Activated naive CD4-positive, alpha-beta T cell (primary cell): ENCODE measurements at places on chromosomes 7 and 10.
A peak's percentile ranks its signal among the peaks of the same experiment; 100 is the strongest.

- no peak for DNase-seq
These were observed 8.7 kb upstream of the GRIFIN start for GRCh38 chr7:2484868-2485267.

DNA sequence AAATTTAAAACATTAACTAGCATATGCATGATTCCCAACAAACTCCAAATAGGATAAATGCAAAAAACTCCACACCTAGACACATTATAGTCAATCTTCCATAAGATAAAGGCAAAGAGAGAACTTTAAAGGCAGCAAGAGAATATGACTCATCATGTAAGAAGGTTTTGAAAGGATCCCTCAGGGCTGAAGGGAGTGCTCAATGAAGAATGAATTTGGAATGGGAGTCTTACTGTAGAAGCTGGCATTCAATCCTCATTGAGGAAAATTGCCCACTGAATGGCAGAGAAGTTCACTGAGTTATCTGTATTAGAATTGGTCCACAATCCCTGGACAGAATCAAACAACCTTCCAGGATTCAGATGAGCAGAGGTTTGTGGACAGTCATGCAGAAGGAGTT lies 26.1 kb upstream of the ZNF365 start:
- DNase-seq: no peak

DNA sequence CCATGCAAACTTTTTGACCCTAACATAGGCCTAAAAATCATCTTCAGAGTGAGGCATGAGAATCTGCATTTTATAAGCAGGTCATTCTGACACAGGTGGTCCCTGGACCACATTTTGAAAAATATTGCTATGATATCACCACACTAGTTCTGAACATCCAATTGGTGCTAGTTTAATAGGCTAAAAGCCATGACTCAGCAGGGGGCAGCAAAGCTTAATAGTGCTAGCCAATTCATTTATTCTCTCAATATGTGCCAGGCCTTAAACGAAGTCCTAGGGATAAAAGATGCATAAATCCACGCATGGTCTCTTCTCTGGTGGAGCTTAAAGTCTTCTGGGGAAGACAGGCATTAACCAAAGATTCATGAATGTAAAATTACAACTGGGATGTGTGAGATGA lies 10.2 kb upstream of the SLC25A28 start:
- no peak for DNase-seq

DNA sequence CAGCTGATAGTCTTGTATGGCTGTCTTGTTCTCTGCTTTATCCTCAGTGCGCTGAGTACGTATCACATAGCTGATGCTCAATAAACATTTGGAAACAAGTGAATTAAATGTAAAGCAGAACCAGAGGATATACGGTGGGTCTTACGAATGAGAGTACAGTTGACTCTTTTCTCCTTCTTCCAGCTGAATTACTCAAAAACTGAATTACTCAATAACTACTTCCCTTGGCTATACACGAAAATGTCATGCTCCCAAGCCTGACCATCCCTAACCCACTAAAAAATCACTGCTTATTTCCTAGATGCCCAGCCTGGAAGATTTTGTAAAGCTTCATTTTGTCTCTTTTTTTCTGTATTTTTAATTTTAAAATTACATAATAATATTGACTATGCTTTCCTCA lies 3.2 kb upstream of the RSU1 start:
- no peak for DNase-seq

GRCh38 chr7:45657890-45658715 lies 83.9 kb downstream of the ADCY1 start:
- DNase-seq: no peak

- no peak for DNase-seq
These were observed at the start of gene LRRTM3 for GRCh38 chr10:66925896-66926715. LRRTM3 (plus strand) TSS chr10:66926036.

- DNase-seq: peak; percentile 6
These were observed 489 bp downstream of the MAP3K8 start for GRCh38 chr10:30434273-30435072.

GRCh38 chr7:70153933-70154332 lies 555.7 kb downstream of the AUTS2 start:
- DNase-seq: no peak

- no peak for DNase-seq
These were observed 8.7 kb downstream of the ANKRD1 start for GRCh38 chr10:90912174-90912573.

GRCh38 chr7:35565927-35566326 lies 129.0 kb downstream of the HERPUD2 start:
- DNase-seq: no peak

GRCh38 chr10:102267748-102268147 lies 22.4 kb downstream of the GBF1 start:
- no peak for DNase-seq

DNA sequence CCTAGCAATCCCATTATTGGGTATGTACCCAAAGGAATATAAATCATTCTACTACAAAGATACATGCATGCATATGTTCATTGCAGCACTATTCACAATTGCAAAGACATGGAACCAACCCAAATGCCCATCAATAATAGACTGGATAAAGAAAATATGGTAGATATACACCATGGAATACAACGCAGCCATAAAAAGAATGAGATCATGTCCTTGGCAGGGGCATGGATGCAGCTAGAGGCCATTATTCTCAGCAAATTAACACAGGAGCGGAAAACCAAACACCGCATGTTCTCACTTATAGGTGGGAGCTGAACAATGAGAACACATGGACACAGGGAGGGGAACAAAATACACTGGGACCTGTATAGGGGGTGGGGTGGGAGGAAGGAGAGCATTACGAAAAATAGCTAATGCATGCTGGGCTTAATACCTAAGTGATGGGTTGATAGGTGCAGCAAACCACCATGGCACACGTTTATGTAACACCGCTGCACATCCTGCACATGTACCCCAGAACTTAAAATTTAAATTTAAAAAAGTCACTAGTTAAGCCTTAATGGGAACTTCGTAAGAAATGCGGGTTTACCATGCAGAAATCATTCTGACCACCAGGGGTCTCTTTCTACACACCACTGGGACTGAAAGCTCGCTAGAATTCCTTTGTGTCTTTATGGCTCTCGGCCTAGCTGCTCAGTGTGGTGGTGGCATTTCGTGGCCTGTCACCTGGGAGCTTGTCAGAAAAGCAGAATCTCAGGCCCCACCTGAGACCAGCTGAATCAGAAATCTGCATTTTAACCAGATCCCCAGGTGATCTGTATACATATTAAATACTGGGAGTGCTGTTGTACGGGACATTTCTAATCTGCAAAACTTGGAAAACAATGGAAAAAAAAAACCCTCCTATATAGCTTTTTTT lies 9.5 kb downstream of the ANKRD1 start:
- DNase-seq: no peak

- no peak for DNase-seq
These were observed 3.9 kb downstream of the PROSER2 start for GRCh38 chr10:11827006-11827405.

- no peak for DNase-seq
These were observed 1.2 kb upstream of the CHPF2 start for GRCh38 chr7:151231080-151231479.
